ENCODE measurements at places on chromosomes 5 and 9. TPM values are rescaled to one million over a fixed set of nuclear protein-coding genes. Genes with fewer than 3 reads are reported as not detected.

Gene TEK
- polyA plus RNA-seq = 0.03 TPM

Gene IRX2
- polyA plus RNA-seq = not detected

Gene APBB3
- 36.0 TPM for polyA plus RNA-seq

Gene EEIG1
- 26.2 TPM for polyA plus RNA-seq

Gene RNF224
- polyA plus RNA-seq = 0.08 TPM

Gene SYK
- polyA plus RNA-seq = not detected

Gene TRAF2
- polyA plus RNA-seq = 13.3 TPM

Gene NR2F1-AS1
- polyA plus RNA-seq = 7.4 TPM

Gene CMYA5
- 0.21 TPM for polyA plus RNA-seq

Gene SAXO1
- polyA plus RNA-seq = 0.03 TPM

Gene F2RL2
- 29.4 TPM for polyA plus RNA-seq

Gene GRM6
- polyA plus RNA-seq = not detected

Gene MTREX
- polyA plus RNA-seq = 11.2 TPM

Gene PSMB7
- 484 TPM for polyA plus RNA-seq

Gene OR1J2
- not detected for polyA plus RNA-seq

Gene CD180
- 0.02 TPM for polyA plus RNA-seq

Gene NR6A1
- 1.2 TPM for polyA plus RNA-seq

Gene SLC34A3
- not detected for polyA plus RNA-seq

Gene TMEM171
- polyA plus RNA-seq = 7.6 TPM

Gene ORM1
- not detected for polyA plus RNA-seq

Gene GTF3C5
- polyA plus RNA-seq = 57.3 TPM

Gene RLN1
- 0.37 TPM for polyA plus RNA-seq

All from SK-N-SH (cell line).